ENCODE measurements at places on chromosomes 6 and 20. TPM values are rescaled to one million over a fixed set of nuclear protein-coding genes. Genes with fewer than 3 reads are reported as not detected.

DNA sequence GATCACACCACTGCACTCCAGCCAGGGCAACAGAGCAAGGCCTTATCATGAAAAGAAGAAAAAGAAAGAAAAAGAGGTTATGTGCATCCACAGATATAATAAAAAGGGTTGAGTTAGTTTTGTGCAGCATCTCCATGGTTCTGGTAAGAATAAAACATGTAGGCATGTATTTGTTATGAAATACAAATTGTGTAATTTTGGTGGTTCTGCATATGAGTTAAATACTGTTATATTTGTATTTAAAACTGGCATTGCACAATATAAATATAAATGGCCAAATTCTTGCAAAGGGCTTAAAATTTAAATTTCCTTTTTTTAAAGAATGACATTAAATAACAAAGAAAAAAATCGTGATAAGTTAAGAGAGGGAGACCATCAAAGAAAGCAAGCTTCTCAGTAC, 159.1 kb upstream of the PREP start:
- H3K4me3 ChIP-seq, result no peak overlapping the region
- DNase-seq, result no peak
- no peaks in the 10 kb centered on the region for H3K27me3 ChIP-seq
- H3K36me3 ChIP-seq, result no peaks in the 10 kb centered on the region
- H3K4me1 ChIP-seq, result peaks cover 6% of the 10 kb centered on the region

- no peaks in the 10 kb centered on the region for H3K36me3 ChIP-seq
- H3K4me3 ChIP-seq, result no peak overlapping the region
- H3K4me1 ChIP-seq, result no peaks in the 10 kb centered on the region
- DNase-seq, result no peak
- H3K27me3 ChIP-seq, result no peaks in the 10 kb centered on the region
Observed at GRCh38 chr6:63389191-63389844, 69.5 kb upstream of the LGSN start.

DNA sequence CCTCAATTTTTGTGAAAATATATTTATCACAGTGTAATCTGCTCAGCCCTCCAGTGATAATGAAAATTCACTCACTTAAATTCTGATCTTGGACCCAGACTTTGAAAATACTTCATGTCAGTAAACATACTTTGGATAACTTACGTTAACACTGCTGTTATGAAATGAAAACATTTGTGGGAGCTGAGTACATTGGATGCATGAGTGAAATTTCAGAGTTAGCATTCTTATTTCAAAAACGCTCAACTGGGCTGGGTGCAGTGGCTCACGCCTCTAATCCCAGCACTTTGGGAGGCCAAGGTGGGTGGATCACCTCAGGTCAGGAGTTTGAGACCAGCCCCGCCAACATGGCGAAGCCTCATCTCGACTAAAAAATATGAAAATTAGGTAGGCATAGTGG, 196.4 kb downstream of the UTRN start:
- no peaks in the 10 kb centered on the region for H3K4me1 ChIP-seq
- no peak for DNase-seq
- no peak overlapping the region for H3K27ac ChIP-seq
- no peaks in the 10 kb centered on the region for H3K36me3 ChIP-seq
- H3K27me3 ChIP-seq, result no peaks in the 10 kb centered on the region

DNA sequence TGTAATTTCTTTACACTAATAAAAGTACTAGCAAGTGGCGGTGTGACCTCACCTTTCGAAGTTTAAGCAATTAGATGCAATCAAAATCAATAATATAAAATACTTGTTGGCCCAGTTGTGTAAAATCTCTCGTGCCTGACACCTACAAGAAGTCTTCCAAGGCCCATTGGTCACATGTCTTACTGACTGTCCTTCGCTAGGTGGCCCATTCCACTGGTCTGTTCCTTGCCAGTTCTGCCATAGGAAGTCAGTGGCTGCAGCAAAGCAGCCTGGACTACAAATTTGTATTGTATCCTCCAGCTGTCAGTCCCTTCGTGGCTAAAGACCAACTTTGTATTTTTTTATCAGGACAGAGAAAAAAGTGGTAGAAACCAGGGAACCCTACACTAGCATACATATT, 61.8 kb downstream of the CYB5R4 start:
- H3K27ac ChIP-seq, result no peak overlapping the region
- H3K4me3 ChIP-seq, result no peak overlapping the region
- no peak for DNase-seq
- H3K4me1 ChIP-seq, result no peaks in the 10 kb centered on the region
- H3K36me3 ChIP-seq, result no peaks in the 10 kb centered on the region

DNA sequence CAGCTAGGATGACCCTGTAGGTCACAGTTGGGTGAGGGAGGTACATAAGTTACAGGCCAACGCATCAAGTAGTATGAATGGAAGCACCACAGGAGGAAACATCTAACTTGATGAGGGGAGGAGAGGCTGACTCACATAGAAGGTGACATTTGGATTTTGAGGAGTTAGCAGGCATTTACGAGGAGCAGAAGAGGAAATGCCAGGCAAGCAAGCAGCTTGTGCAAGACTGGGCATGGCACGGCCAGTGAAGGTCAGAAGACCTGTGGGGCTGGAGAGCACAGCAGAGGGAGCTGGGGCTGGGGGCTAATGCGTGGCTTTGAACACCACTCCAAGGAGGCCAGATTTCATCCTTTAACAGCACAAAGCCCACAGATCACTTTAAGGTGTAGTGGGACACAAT, 37.8 kb downstream of the MUC22 start:
- no peaks in the 10 kb centered on the region for H3K4me1 ChIP-seq
- no peak overlapping the region for H3K27ac ChIP-seq
- H3K27me3 ChIP-seq, result no peaks in the 10 kb centered on the region
- no peak overlapping the region for H3K4me3 ChIP-seq

DNA sequence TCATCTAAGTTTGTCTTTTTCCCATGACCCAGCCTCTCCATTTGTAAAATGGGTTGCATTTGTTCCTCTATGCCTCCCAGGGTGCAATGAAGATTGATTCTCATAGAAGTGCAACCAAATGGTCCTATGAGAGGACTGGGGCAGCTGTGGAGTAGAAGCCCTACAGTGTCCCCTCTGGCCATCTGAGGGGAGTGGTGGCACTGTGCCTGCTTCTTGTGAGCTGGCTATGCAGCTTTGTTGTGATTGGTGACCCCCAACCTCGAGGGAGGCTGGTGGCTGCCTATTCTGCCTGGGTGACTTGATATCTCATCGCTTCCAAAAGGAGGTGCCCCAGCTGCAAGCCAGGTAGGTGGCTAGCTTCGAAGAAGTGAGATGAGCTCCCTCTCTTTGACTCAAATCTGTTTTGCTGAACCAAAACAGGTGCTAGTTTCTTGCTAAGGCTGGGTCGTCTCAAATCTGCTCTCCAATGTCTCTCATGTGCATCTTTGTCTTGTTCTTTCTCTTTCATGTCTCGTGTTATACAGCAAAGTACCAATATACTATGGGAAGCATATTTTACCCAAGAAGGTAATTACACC, 33.9 kb downstream of the TXLNB start:
- H3K27me3 ChIP-seq, result no peaks in the 10 kb centered on the region
- no peak overlapping the region for H3K27ac ChIP-seq
- no peaks in the 10 kb centered on the region for H3K4me1 ChIP-seq
- DNase-seq, result no peak
- no peaks in the 10 kb centered on the region for H3K36me3 ChIP-seq

- no peak overlapping the region for H3K4me3 ChIP-seq
- H3K27me3 ChIP-seq, result no peaks in the 10 kb centered on the region
Observed at GRCh38 chr20:53763707-53764414, 170.2 kb upstream of the ZNF217 start.

DNA sequence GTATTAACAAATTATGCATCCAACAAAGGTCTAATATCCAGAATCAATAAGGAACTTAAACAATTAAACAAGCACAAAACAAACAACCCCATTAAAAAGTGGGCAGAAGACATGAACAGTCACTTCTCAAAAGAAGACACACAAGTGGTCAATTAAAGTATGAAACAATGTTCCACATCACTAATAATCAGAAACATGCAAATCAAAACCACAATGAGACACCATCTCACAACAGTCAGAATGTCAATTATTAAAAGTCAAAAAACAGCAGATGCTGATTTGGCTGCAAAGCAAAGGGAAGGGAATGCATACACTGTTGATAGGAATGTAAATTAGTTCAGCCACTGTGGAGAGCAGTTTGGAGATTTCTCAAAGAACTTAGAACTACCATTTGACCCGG, 129.3 kb downstream of the PFDN4 start:
- H3K27me3 ChIP-seq, result no peaks in the 10 kb centered on the region
- H3K27ac ChIP-seq, result no peak overlapping the region
- DNase-seq, result no peak
- peaks cover 5% of the 10 kb centered on the region for H3K4me1 ChIP-seq
- no peak overlapping the region for H3K4me3 ChIP-seq

GRCh38 chr6:37277001-37277409, 19.1 kb upstream of the TMEM217 start:
- no peak overlapping the region for H3K4me3 ChIP-seq
- no peak for DNase-seq
- no peaks in the 10 kb centered on the region for H3K4me1 ChIP-seq
- H3K36me3 ChIP-seq, result no peaks in the 10 kb centered on the region
- no peak overlapping the region for H3K27ac ChIP-seq
- H3K27me3 ChIP-seq, result no peaks in the 10 kb centered on the region

GRCh38 chr6:166693880-166694279, 66.8 kb upstream of the RPS6KA2 start:
- no peaks in the 10 kb centered on the region for H3K4me1 ChIP-seq
- no peaks in the 10 kb centered on the region for H3K27me3 ChIP-seq
- H3K36me3 ChIP-seq, result no peaks in the 10 kb centered on the region
- H3K4me3 ChIP-seq, result no peak overlapping the region
- H3K27ac ChIP-seq, result no peak overlapping the region
- no peak for DNase-seq

GRCh38 chr20:9996944-9997343, 37.8 kb upstream of the ANKEF1 start:
- no peaks in the 10 kb centered on the region for H3K27me3 ChIP-seq
- H3K4me1 ChIP-seq, result no peaks in the 10 kb centered on the region
- no peak overlapping the region for H3K4me3 ChIP-seq

GRCh38 chr20:41426086-41426830, 59.6 kb upstream of the EMILIN3 start:
- no peak for DNase-seq
- no peak overlapping the region for H3K4me3 ChIP-seq
- no peaks in the 10 kb centered on the region for H3K4me1 ChIP-seq

GRCh38 chr20:51158226-51158625, 135.3 kb upstream of the KCNG1 start:
- no peaks in the 10 kb centered on the region for H3K36me3 ChIP-seq
- no peaks in the 10 kb centered on the region for H3K4me1 ChIP-seq
- no peaks in the 10 kb centered on the region for H3K27me3 ChIP-seq
- H3K4me3 ChIP-seq, result no peak overlapping the region

DNA sequence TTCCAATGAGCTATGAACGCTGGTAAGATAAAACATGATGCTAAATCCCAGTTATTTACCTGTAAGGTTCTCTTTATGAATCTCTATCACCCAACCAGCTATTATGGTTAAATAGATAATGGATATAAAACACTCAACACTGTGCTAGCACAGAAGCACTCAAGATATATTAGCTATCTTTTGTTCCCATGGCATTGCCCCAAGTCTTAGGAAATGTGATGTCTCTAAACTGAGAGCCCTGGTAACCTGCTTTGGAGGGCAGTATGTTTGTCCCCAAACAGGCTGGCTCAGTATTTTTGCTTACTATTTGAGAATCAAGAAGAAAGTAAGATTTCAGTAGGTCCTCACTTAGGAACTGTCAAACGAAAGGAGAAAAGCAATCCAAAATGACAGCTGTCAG, 90.5 kb downstream of the BTBD9 start:
- H3K4me3 ChIP-seq, result no peak overlapping the region
- H3K36me3 ChIP-seq, result no peaks in the 10 kb centered on the region
- H3K27me3 ChIP-seq, result no peaks in the 10 kb centered on the region
- no peak for DNase-seq
- no peak overlapping the region for H3K27ac ChIP-seq

GRCh38 chr6:14381829-14382677, 264.5 kb downstream of the CD83 start:
- no peaks in the 10 kb centered on the region for H3K27me3 ChIP-seq
- no peak overlapping the region for H3K4me3 ChIP-seq
- DNase-seq, result no peak
- H3K4me1 ChIP-seq, result no peaks in the 10 kb centered on the region
- H3K27ac ChIP-seq, result no peak overlapping the region

- no peaks in the 10 kb centered on the region for H3K4me1 ChIP-seq
- H3K27me3 ChIP-seq, result no peaks in the 10 kb centered on the region
- no peak for DNase-seq
- H3K27ac ChIP-seq, result no peak overlapping the region
- H3K36me3 ChIP-seq, result no peaks in the 10 kb centered on the region
Observed at GRCh38 chr6:93567164-93567563, 147.8 kb upstream of the EPHA7 start.

- DNase-seq, result no peak
- no peaks in the 10 kb centered on the region for H3K36me3 ChIP-seq
- no peak overlapping the region for H3K27ac ChIP-seq
- no peaks in the 10 kb centered on the region for H3K4me1 ChIP-seq
Observed at GRCh38 chr6:143064271-143064670, 3.6 kb downstream of the AIG1 start.

DNA sequence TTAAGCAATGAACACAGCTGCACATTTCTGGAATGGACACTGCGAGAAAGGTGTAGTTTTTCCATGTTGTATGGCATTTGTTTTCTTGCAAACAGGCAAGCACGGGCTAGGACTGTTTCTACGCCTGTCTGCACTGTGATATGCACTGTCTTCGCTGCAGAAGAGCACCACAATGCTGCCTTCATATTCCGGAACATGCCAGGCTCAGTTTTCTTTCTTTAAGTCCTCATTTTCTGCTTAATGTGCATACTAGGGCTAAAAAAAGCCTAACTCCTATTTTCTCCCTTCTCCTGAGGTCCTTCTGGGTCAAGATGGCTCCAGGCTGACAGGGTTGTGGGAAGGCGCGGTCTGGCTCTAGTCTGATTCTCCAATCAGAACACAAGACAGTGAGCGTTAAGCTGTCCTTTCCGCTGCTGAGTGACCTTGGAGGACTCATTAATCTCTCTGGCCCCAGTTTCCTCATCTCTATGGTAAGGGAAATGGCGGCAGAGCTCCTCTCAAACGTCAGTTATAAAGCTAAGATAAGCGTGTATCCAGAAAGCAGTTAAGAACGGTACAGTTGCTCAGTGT, 379.9 kb downstream of the C6orf118 start:
- H3K27ac ChIP-seq, result no peak overlapping the region
- H3K36me3 ChIP-seq, result no peaks in the 10 kb centered on the region
- no peak for DNase-seq

GRCh38 chr6:98782772-98783171, 51.6 kb upstream of the POU3F2 start:
- H3K27ac ChIP-seq, result no peak overlapping the region
- no peak overlapping the region for H3K4me3 ChIP-seq
- H3K27me3 ChIP-seq, result no peaks in the 10 kb centered on the region
- no peak for DNase-seq

The C20orf173 gene
- not detected for total RNA-seq

The CDH26 gene
- 0.27 TPM for total RNA-seq

The TP53RK gene
- 11.1 TPM for total RNA-seq

The ASIP gene
- total RNA-seq, result not detected

The EGFL8 gene
- 10.4 TPM for total RNA-seq

The NMBR gene
- not detected for total RNA-seq

The HDGFL1 gene
- total RNA-seq, result not detected

The KIFC1 gene
- total RNA-seq, result 74.6 TPM

The PHACTR1 gene
- 1.7 TPM for total RNA-seq

The XKR7 gene
- 0.16 TPM for total RNA-seq

The SLX4IP gene
- total RNA-seq, result 5.0 TPM

The ZNFX1 gene
- 26.7 TPM for total RNA-seq

The BPIFA3 gene
- total RNA-seq, result not detected

Data from colonic mucosa (tissue), 4 donors.